ENCODE measurements at places on chromosomes 6 and 20. TPM values are rescaled to one million over a fixed set of nuclear protein-coding genes. Genes with fewer than 3 reads are reported as not detected.

The SNAP91 gene
- 4.9 TPM for polyA plus RNA-seq

The METTL24 gene
- polyA plus RNA-seq: 3.4 TPM

- H3K36me3 ChIP-seq: no peaks in the 10 kb centered on the region
- H3K4me1 ChIP-seq: peaks cover 12% of the 10 kb centered on the region
- H3K27me3 ChIP-seq: no peaks in the 10 kb centered on the region
- H3K27ac ChIP-seq: no peak overlapping the region
- no peak for DNase-seq
Observed at GRCh38 chr6:168159506-168159905, 80.5 kb upstream of the FRMD1 start.

DNA sequence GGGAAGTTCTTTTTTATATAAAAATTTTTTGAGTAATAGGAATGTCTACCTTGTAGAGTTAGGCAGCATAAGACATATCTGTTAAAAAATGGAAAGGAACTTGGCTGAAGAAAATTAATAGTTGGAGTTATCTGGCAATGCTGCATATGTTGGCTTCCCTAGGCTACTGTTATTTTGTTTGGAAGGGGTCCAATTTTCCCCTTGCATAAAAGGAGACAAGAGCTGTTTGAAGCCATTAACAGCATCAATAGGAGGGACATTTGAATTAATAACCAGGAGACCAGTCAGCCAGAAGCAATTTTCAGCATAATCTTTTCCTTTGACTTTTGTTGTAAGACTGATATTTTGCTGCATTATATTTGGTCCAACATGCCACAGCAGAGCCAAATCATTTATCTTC, 80.9 kb upstream of the TAB2 start:
- H3K27ac ChIP-seq: no peak overlapping the region
- no peaks in the 10 kb centered on the region for H3K27me3 ChIP-seq
- H3K36me3 ChIP-seq: no peaks in the 10 kb centered on the region
- no peaks in the 10 kb centered on the region for H3K4me1 ChIP-seq
- DNase-seq: no peak

DNA sequence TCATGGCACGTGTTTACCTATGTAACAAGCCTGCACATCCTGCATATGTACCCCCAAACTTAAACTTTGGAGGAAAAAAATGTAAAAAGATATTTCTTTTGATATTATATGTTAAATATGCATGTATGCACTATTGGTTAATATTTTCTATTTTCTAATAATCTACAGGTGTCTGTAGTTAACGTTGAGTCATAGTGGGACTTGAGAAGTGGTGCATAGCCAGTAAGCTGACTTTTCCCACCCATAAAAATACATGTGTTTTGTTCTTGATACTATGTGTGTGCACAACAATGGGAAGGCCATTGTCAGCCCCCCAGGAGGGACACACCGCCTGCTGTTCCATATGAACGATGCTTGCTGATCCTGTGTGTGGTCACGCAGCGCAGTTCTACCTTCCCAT, 49.1 kb downstream of the FAM120B start:
- H3K36me3 ChIP-seq: peaks cover 42% of the 10 kb centered on the region
- no peaks in the 10 kb centered on the region for H3K27me3 ChIP-seq
- no peaks in the 10 kb centered on the region for H3K4me1 ChIP-seq
- no peak for DNase-seq
- no peak overlapping the region for H3K27ac ChIP-seq

DNA sequence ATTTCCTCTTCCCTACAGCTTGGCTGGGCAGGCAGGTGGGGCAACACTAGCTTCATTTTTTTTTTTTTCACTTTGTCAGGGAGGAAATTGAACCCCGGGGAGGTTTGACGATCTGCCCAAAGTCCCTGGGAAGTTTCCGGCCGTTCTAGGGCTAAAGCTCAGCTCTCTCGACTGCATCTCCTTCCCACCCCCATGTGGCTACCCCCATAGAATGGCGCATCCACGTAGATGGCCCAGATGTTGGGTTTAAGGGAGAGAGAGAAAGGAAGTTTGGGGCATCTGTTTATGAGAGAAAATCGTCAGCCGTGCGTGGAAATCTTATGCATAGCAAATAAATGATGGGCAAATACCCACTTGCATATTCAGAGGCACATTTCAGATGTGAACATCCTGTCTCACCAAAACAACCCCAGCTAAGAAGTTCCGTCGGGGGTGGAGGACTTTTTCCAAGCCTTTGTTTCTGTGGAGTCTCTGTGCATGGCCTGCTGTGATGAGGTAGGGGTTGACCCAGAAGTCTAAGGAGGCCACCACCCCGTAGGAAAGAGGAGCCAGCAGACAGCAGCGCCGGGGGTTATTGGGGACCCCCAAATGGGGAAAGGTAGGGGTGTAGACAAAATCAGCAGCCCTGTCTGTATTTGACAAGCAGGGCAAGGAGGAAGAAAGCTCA, 40.5 kb upstream of the ZNF831 start:
- no peak for DNase-seq
- no peak overlapping the region for H3K27ac ChIP-seq
- H3K36me3 ChIP-seq: no peaks in the 10 kb centered on the region
- no peaks in the 10 kb centered on the region for H3K4me1 ChIP-seq

DNA sequence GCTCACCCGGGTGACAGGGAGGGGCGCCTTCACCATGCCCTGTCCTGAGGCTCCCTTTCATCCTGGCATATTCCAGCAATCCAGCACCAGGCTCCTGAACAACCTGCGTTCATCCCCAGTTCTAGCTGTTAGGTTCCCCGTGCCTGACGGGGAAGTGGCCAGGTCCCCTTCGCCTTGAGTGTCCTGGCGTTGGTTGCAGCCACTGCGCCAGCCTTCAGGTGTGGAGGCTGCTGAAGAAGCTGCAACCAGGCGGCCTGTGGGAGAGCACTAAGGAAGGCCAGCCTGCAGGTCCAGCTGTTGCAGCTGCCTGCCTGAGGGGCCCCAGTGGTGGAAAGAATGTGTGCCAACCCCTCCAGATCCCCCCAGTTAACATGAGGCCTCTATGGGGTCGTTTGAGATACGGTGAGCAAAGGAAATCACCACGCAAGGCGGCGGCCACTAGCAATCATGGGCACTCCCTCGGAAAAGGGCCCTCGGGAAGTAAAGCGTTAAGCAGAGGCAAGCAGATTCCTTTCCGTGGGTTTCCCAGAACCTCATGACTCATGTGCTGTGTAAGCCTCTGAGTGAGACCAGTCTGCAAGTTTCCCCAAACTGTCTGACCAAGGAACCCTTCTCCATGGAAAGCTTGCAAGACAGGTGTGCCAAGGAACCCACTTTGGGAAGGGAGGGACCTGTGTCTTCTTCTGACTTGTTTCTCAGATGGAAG, 320.8 kb downstream of the TAF4 start:
- no peak overlapping the region for H3K27ac ChIP-seq
- no peaks in the 10 kb centered on the region for H3K36me3 ChIP-seq
- no peak for DNase-seq
- no peaks in the 10 kb centered on the region for H3K27me3 ChIP-seq
- no peak overlapping the region for H3K4me3 ChIP-seq

DNA sequence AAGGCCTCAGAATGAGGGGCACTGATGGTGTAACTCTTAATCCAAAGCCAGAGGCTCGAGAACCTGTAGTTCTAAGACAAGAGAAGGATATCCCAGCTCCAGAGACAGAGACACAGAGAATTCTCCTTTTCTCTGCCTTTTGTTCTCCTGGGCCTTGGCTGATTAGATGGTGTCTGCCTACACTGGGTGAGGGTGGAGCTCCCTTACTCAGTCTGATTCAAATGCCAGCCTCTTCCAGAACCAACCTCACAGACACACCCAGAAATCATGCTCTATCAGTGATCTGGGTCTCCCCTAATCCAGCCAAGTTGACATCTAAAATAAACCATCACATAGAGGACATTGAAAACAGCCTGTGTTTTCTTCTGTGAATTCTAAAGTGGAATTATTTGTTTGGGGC, 68.0 kb upstream of the SMIM28 start:
- no peak overlapping the region for H3K27ac ChIP-seq
- H3K4me3 ChIP-seq: no peak overlapping the region
- no peaks in the 10 kb centered on the region for H3K36me3 ChIP-seq
- DNase-seq: no peak
- H3K27me3 ChIP-seq: no peaks in the 10 kb centered on the region
- no peaks in the 10 kb centered on the region for H3K4me1 ChIP-seq
